GM12878 (cell line): ENCODE measurements at places on chromosomes 2 and 18. TPM values are rescaled to one million over a fixed set of nuclear protein-coding genes. Genes with fewer than 3 reads are reported as not detected.
A peak's percentile ranks its signal among the peaks of the same experiment; 100 is the strongest.

LGALSL gene
- total RNA-seq, result 7.8 and 10.4 TPM in 2 replicates

FAM237A gene
- not detected in 2 replicates for total RNA-seq

GKN1 gene
- total RNA-seq, result not detected in 2 replicates

MBP gene
- total RNA-seq, result 52.5 and 55.8 TPM in 2 replicates

G6PC2 gene
- total RNA-seq, result not detected in 2 replicates

GRCh38 chr18:41906528-41907146 lies 48.4 kb upstream of the PIK3C3 start:
- peak; percentile 33 for DNase-seq

DNA sequence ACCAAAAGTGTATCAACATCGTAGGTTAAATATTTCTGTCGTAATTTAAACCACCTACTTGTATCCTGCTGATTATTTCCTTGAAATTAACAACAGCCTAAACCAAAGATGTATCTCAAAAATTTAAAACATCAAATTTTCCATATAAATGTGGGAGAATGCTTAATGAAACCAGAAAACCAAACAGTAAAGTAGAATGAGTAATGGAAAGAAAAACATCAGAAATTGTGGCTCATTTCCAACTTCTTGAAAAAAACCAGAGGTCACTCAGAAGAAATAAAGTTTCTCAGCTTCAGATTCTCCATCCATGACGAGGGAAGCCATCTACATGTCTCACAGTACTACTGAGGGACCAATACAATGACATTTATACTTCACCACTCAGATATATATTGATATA lies 296.5 kb downstream of the NOL4 start:
- DNase-seq, result no peak

DNA sequence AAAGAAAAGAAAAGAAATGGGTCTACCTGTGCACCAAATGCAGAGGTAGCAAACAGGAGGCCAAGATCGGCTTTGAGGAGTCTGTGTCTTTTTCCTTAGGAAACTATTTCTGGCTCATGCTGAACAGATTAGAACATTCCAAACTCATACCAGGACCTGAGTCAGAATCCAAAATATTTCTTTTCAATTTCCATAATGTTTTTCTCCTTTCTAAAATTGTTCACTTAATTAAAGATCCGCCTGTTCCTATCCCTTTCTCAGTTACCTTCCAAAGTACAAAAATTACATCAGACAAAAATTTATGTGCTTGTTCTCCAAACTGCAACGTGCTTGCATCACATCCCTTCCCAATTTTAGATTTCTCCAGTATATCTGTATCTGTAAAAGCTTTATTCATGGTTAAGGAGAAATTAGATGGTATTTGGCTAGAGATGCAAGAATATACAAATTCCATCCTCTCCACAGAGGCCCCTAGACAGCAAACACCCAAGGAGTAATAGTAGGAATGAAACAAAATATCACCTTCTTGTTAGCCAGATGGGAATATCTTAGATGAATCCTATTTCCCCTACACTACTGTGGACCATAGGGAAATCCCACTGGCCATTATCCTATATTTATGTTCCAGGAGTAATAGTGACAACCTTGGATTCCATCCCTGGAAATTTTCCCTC lies 130.6 kb downstream of the LNPK start:
- DNase-seq, result no peak

DNA sequence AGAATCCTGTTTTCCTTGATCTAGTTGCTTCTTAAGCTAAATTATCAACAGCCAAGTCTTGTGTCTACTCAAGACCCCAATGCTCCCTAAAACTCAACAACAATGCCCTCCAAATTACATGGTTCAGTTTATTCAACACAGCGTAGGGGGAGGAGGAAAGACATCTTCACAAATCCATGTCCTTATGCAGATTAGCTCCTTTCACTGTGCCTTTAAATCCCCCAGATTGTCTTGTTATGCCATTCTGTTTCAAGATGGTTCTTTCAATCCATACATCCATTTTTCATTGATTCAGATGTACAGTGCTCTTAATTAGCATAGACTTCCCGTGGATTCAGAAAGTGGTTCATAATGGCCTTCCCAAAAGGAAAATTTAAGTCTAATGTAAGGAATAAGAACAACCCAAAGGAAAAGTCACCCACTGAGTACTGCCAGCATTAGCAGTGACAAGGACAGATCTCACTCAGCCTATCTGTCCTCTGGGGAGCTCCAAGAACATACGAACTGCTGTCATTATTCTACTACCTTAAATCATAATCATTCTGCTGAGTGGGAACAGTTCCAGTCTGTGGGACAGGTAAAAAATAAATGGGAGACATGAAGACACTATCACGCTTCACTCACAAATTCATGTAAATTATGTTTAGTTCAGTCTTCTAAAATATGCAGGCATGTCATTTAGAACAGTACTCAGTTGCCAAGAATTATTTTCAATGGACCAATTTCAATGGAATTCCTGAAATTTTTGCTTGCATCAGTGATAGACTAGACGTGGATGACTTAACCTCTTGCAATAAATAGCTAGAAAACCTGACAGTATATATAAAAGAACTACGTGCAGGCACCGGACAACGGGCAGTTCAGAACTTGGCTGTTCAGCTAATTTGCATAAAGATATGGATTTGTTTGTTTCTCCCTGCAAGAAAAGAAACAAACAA lies 58.9 kb upstream of the RNU4ATAC start:
- no peak for DNase-seq

- no peak for DNase-seq
Measured at GRCh38 chr2:206718296-206718695, at the start of gene DYTN. DYTN (minus strand) TSS chr2:206718396; CDS start chr2:206718279, 117 bp downstream.

DNA sequence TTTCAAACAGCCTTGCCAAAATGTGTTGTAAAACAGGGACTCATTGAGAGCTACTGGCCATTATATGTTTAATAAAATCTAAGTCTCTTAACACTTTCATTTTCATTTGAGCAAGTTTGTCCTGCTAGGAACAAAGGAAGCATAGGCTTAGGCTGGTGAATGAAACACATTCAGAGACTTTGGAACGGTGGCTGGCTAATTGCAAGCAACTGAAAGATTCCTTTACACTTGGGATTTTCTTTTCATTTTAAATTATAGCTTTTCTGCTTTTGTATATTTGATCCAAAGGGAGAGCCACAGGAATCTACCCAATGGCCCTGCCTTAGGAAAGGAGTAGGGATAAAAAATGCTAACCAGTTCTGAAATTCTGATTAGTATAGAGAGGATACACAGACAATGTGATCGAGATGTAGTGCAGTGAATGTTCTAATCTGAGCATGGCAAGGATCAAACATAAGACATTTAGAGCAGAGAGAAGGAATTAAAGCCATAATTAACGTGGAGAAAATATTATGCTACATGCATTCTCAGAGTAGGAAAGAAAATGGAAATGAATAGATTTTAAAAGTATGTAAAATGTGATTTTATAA lies 911.4 kb upstream of the SLC39A10 start:
- no peak for DNase-seq

DNA sequence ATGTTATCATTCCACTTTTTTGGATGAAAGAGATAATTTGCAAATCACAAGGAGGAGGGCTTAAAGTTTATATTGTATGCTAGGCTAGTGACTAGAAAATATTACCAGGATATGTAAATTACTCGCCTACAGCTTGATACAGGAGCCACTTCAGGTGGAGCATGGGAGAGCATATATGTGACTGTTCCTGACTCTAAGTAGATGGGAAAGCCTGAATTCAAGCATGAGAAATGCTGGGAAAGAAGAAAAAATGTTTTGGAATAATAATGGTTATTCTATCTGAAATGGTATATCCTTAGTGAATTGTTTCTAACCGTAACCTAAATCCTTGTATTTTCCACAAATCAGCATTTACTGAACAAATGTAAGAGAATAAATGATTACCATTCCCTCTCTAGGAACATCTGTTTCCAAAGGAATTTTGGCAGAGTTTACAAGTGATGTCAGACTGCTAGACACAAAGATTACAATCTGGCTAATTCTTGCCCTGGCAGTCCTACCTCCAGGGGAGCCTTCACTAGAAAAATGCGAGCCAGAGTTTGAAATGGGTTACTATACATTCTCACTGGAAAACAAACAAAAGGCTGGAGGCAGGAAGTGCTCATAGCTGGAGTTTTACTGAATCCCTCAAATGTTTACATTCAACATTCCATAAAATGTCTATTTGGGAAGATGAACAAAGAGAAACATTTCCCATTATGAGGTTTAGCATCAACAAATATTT lies 129.4 kb upstream of the MAPRE2 start:
- no peak for DNase-seq

DNA sequence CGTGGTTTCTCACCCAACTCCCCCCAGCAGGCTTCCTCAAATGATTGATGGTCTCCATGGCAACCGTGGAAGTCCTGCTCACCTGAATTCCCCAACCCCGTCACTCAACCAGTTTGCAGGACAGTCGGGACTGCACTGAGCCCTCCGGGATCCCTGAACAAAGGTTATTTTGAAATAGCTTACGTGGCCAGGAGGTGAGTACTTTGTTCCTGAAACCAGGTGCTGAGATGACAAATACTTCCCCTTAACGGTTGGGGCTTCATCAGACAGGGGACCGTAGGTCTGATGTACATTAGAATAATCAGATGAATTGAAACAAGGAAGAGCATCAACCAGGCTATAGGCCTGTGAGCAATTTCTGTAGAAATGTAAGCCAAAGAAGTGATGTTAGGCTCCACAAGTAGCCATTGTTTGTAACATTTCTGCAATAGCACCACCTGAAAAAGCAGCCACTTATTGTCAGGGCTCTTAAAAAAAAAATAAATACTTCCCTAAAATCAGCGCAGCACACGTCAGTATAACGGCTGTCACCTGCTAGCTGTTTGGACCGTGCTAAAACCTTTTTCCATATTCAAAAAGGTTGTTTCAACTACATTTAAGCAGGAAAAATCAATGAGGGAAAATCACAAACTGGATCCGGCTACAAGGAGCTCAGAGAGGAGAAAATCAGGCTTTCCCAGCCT lies 206.4 kb upstream of the ID2 start:
- DNase-seq, result peak; percentile 77

DNA sequence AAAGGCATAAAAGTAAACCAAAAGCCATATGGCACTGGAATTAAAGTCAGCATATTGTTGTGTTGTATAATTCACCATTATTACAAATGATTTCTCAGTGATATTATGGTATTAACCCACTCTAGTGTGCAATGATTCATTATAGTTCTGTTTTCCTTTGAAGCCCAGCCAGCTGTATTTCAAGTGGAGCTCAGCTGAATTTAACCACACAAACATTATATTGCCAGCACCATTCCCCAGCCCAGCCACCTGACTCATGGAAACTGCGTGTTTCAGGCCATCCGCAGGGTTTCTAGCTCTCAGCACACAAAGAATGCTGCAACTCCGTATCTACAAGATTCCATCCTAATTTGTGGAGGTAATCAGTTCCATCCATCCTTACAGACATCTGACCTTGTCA lies 166.8 kb upstream of the CHAC2 start:
- DNase-seq, result no peak

DNA sequence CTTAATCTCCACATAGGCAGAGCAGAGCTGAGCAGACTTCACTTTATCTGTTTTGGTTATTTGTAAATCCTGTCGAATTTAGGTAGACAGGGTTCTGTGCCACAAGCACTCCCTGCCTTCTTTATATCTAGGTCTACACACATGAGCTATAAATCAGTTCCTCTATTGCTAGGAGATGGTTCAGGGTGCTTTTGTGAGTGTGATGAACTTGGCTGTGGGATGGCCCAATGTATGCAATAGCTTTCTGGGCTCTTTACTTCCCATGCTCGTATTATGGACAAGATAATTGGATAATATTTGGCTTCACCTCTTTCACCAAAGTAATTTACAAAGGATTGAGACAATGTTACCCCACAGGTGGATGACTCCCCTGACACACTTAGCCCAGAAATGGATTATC lies 72.2 kb downstream of the PLB1 start:
- no peak for DNase-seq

DNA sequence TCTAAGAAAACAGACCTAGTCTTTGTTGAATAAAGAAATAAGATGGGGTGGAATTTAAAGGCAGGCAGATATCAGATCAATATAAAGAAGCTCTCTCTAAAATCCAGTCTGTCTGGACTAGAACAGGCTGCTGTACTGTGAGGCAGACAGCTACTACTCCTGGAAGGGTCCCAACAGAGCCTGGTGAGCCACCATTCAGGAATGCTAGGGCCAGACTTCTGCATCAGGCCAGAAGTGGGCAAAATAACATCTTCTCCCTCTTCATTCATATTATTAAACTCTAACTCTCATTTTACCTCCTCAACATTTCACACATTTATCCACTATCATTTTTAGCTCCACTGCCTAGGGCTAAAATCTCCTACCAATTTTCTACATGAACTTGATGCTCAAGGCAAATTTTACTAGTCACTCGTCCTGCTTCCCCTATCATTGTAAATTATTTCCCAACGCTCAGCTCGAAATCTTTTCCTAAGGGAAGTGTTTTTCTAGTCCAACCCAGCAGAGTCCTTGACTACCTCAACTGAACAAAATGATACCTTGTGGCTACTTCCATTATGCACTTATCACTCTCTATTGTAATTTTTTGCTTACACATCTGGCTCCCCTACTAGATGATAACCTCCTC lies 45.2 kb upstream of the GLS start:
- no peak for DNase-seq

DNA sequence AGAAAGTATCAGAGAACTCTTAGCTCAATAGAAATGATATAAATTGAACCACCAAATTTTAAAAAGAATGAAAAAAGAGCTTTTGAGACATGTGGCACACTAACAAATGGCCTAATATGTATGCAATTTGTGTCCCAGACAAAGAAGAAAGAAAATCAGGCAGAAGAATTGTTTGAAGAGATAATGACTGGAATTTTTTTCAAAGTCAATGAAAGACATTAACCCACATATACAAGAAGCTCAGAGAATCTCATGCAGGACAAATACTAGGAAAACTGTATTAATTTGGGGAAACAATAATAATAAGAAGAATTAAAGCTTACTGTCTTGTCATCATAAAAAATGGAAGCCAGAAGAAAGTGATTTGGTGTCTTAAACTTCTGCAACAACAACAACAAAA lies 304.1 kb upstream of the RND3 start:
- DNase-seq, result no peak

DNA sequence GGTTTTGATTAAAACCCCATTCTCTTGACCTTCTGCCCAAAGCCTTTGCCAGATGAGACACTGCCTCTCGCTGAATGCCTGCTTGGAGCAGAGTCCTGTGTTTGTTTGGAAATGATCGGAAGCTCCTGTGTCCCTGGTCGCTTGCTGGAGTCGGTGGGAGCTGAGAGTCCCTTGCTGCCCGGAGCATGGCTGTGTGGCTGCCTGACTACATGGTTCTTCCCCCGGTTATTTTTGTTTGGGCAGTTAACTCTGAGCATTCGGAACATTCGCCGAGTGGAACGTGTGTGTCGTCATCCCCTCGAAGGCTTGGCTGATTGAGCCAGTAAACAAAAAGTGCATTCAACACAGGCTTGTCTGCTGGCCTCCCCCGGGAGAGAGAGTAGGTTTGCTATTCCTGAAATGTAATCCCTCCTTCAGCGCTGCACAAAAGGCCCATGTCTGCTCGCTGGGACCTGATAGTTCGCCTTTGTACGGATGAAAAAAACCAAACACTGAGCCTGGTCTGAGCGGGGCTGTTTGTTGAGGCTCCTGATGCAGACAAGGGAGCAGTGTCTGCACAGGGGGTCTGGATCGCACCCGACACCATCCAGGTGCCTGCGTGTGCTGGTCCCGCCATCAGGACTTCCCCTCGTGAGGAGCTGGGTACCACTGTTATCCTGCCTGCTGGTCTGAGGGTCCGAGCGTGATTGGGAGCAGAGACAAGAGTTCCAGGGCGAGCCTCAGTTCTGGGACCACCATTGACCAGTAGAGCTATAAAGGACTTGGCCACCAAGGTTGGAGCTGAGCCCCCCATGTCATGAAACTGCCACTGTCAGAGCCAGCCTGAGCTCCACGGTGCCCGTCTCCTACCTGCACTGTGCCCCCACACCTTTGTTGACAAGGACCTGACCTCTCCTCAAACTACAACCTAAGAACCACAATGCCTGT lies 83.8 kb downstream of the AGAP1 start:
- DNase-seq, result no peak

- no peak for DNase-seq
Measured at GRCh38 chr2:218736531-218736930, 25.9 kb downstream of the TTLL4 start.
